Fibroblast of skin of abdomen (primary cell): ENCODE measurements at places on chromosomes 7 and 10.

DNA sequence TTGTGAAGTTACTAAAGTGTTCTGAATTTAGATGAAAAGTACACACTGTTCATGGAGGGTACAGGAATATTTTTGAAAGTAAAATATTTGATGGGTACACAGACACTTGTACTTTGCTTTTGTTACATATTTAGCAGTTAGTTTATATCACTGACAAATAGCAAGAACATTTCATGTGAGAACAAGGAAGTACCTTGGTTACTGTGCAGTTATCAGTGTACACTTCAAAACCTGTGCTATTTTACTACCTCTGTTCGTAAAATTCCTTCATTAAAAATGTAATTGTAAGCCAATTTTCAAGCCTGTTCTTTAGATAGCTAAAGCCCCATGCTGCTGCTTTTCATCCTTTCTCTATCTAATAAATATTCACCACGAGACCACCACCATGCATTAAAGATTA is 39.8 kb upstream of the WASL start:
- DNase-seq = no peak

GRCh38 chr10:62189131-62189530 is 79.5 kb downstream of the RTKN2 start:
- no peak for DNase-seq

GRCh38 chr10:33032654-33033151 is 74.7 kb upstream of the ITGB1 start:
- DNase-seq = peak; percentile 85

- no peak for DNase-seq
These were observed 68.0 kb upstream of the PAX2 start for GRCh38 chr10:100677290-100677945.

- DNase-seq = no peak
These were observed 49.4 kb downstream of the AKR1D1 start for GRCh38 chr7:138125598-138126111.

DNA sequence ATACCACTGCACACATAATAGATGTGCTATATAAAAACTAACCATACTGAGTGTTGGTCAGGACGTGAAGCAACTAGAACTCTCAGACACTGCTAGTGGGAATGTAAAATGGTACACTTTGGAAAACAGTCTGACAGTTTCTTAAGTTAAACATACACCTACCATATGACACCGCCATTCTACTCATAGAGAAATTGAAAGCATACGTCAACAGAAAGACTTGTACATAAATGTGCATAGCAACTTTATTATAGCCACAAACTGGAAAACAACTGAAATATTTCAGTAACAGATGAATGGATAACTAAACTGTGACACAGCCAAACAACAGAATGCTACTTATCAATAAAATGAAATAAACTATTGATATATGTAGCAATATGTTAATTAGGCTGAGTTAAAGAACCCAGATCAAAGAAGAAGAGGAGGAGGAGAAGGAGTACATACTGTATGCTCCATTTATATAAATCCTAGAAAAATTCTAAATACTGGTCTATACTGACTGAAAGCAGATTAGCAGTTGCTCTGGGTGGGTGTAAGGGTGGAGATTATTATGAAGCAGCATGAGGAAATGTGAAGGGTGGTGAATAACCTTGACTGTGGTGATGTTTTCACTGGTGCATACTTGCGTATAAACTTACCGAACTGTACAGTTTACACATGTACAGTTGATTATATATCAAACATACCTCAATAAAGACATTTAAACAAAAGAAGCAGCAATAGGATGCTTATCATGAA is 48.6 kb downstream of the ARHGAP21 start:
- no peak for DNase-seq

DNA sequence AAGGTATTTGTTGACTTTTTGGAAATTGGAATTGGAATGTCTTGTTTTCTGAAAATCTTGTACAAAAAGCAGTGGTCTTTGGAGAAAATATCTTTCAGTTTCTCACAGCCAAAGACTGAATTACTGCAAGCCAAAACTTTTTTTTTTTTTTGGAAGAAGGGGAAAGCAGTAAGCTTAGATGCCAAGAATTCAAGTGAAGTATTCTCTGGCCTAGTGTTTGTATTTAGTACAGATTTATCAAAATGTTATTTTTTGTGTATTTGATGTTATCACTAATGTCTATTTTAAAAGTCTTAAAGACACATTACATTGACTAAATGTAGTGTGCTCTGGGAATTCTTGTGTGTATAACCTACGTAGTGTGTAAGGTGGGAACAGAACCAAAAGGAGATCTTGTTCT is 6.2 kb downstream of the TET1 start:
- DNase-seq = no peak

DNA sequence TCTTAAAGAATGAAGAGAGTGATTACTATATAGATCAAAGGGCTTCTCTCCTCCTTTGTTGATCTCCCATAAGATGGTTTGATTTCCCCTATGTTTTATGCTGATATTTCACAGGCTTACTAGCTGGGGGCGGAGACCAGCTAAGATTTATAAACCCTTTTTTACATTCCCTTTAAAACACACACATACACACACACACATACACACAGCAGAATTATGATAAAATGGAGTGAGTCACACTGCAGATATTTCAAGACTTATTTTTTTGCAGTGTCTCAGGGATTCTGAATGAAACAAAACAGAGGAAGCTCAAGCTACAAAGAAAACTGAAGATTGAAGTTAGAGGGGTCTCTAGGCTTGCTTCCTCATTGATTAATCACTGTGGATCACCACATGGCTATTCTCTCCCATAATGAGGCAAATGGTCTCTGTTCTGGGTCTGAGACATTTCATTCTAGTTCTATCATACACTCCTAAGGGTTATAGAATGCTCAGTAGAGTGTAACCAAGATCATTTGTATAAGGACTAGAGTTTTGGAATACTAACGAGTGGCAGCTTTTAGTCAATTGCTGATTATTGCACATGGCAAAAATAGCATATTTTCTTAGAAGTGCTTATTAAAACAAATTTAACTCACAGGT is 18.6 kb downstream of the INA start:
- peak; percentile 80 for DNase-seq
